ENCODE measurements at places on chromosomes 3 and 15.

DNA sequence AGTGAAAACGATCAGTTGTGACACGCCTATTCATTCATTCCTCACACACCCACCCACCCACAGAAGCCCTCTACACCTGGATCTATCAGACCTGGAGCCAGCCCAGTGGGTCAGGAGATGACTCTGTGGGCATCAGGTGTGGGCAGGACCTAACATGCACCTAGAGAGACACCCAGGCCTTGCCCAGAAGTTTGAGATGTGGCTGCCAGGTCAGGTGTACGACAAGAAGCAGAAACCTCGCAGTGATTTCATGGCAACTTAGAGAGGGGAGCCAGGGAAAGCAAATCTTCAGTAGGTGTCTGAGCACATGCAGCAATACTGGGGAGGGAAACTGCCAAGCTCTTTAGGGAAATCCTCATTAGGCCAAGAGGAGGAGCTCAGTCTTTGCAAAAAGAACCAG is 264.7 kb upstream of the ROPN1 start:
- no peak for DNase-seq

DNA sequence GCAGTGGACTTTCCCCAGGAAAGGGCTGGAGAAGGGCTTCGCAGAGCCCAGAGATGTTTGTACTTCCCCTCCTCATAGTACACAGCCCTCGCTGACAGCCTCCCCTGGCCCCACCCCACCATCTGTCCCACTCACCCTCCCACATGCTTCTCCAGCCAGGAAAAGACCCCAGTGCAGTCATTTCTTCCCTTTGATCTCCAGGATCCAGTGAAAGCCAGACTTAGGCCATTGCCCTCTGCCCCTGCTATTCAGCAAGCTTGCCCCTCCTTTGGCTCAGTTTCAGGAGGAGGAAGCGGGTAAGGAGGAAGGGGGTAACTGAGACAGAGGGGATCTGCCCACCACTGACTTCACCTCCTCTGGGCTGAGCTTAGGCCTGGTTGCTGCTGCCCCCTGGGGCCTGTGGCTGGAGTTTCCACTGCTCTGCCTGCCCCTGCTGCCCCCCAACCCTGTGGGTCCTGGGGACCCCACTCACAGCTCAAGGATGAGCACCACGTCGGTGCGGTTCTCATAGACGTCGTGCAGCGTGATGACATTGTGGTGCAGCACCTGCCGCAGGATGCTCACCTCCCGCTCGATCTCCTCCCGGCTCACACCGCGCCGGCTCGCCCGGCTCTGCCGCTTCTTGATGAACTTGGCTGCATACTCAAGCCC is 63.1 kb downstream of the DAPK2 start:
- DNase-seq: no peak

- DNase-seq: no peak
These were observed 259.9 kb upstream of the RGMA start for GRCh38 chr15:93348711-93349545.

GRCh38 chr3:185082149-185082548 is 70.7 kb downstream of the C3orf70 start:
- no peak for DNase-seq

DNA sequence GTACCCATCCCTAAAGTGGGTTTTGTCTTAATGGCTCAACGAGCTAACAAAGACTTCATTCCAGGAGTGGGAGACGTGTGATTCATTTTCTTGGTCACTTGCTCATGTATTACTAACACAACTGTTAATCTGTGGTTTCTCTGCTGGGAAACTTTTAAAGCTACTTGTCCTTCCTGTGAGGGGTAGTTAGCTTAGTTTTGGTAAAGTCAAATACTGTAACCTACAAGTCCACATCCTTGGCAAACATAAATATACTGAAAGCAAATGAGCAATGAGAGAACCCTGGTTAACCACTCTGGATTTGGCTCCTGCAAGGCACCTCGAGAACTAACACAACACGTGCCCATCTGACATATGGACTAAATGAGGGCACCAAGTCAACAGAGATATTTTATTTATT is 19.9 kb downstream of the NOX5 start:
- no peak for DNase-seq

DNA sequence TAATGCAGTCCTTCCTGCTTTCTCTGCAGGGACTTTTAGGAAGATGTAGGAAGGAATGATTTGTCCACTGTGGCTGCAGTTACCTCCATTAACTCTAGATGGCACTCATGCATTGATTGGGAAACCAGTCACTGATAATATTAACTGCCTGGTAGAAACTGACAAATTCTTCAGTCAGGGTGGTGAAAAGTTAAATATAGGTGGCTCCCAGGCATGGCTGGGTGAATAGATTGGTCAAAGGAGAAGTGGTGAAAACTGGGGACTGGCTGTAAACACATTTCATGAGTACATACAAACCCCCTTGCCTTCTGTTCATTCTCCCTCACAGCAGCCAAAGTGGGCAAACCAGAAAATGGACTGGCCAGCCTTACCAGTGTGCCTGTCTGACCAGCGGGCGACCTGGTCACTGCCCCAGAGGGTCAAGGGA is 333.4 kb downstream of the THSD4 start:
- DNase-seq: no peak

DNA sequence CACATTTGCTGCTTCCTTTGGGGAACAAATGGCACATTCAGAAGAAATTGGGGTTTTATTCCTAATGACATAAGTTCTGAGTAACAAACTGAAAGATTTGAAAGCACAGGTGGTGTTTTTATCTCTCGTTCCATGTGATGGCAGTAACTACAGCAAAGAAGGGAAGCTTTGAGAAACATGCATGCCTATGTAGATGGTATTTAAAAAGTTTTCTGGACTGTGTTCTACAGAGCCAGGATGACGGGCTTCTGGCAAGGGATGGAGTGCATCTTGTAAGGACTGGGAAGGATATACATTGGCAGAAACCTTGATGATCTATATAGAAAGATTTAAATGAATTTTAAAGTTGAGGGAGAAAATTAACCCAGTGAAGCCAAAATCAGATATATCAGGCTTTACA is 362.2 kb upstream of the ROPN1 start:
- no peak for DNase-seq

- DNase-seq: no peak
These were observed 9.4 kb upstream of the CHAC1 start for GRCh38 chr15:40943764-40944365.

Measured in stimulated activated CD4-positive, alpha-beta T cell treated with anti-CD3 and anti-CD28 coated beads, TNF-alpha, amount 100 ng/mL, for 48 hours (primary cell).